ENCODE measurements at places on chromosomes 13 and 19. TPM values are rescaled to one million over a fixed set of nuclear protein-coding genes. Genes with fewer than 3 reads are reported as not detected.

Gene KCNRG
- 0.77 TPM for total RNA-seq

Gene CCDC169
- total RNA-seq, result not detected

Gene LDLR
- 83.8 TPM for total RNA-seq

DNA sequence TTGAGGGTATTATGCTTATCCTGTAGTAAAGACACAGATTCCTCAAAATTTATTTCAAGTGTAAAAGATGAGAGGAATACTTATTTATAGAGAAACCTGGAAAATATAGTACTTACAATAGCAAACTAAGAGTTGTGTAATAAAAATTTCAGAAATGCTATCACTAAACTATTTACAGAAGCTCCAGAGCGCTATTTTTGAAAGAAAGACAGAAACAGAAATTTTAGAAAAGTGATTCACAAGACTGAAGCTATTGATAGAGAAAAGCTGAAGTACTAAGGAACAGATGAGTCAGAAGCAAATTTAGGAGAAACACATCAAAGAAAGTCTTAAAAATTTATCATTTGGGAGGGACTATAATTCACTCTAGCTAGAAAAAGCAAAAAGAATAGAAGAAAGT lies 1174.2 kb downstream of the DIAPH3 start:
- no peaks in the 10 kb centered on the region for H3K36me3 ChIP-seq
- no peak for DNase-seq
- H3K4me1 ChIP-seq, result no peaks in the 10 kb centered on the region
- no peaks in the 10 kb centered on the region for H3K27me3 ChIP-seq
- H3K27ac ChIP-seq, result no peak overlapping the region

DNA sequence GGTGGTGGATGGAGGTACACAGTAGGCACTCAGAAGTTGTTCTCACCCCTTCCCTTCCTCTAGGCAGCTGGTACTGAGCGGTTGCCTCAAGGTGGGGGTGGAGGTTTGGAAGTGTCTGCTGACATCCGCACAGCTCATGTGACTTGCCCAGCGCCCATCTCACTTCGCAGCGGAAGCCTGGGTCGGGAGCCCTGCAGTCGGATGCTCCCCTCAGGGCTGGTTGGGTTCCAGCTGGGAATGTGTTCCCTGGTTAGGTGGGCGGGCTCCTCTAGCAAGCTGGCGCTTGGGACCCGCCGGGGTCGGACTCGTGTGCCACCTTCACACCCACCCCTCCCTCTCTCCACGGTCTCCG lies 10.2 kb downstream of the PPP1R37 start:
- no peaks in the 10 kb centered on the region for H3K27me3 ChIP-seq
- peaks cover 38% of the 10 kb centered on the region for H3K4me1 ChIP-seq
- H3K36me3 ChIP-seq, result no peaks in the 10 kb centered on the region
- H3K4me3 ChIP-seq, result peak overlapping the region; percentile 70

Gene LCP1
- 1,009 TPM for total RNA-seq

DNA sequence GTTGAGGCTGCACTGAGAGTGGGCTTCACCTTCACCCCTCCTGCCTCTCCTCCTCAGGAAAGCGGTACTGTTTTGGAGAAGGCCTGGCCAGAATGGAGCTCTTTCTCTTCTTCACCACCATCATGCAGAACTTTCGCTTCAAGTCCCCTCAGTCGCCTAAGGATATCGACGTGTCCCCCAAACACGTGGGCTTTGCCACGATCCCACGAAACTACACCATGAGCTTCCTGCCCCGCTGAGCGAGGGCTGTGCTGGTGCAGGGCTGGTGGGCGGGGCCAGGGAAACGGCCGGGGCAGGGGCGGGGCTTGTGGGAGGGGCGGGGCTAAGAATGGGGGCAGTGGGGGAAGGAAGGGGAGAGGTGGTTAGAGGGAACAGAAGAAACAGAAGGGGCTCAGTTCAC lies 7.5 kb downstream of the CYP2A13 start:
- H3K27me3 ChIP-seq, result peaks cover 14% of the 10 kb centered on the region
- H3K4me1 ChIP-seq, result peaks cover 2% of the 10 kb centered on the region
- H3K36me3 ChIP-seq, result no peaks in the 10 kb centered on the region
- H3K27ac ChIP-seq, result no peak overlapping the region

All from activated naive CD8-positive, alpha-beta T cell treated with anti-CD3 and anti-CD28 coated beads, Interleukin-2, amount 10 ng/mL, durations not matched to agents 7 days and 5 days (primary cell).